ENCODE measurements at places on chromosomes 4 and X.

DNA sequence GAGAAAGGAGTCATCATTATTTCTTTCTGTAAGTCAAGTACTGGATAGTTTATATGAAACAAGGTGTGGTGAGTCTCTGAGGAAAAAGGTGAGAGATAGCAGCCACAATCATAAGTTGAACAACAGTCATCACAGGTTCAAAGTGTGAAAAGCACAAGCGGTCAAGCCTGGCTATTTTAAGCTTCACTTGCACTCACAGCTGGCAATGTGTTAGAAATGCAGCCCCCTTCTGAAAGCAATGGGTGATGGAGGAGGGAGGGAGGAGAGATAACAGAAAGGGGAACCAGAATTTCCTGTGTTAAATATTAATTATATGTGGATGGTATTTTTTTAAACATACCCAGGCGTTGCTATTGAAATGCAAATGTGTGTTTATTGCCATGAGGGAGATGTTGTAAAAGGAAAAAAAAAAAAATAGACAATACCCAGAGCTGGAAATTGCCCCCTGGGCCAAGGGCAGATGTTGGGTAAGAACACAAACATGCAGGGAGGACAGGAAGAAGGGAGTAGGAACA, 26.9 kb upstream of the BMP3 start:
- no peak for DNase-seq

- no peak for DNase-seq
Measured at GRCh38 chrX:110268886-110269285, 49.0 kb downstream of the AMMECR1 start.

- DNase-seq, result no peak
Measured at GRCh38 chr4:126850286-126850685, 782.5 kb upstream of the INTU start.

DNA sequence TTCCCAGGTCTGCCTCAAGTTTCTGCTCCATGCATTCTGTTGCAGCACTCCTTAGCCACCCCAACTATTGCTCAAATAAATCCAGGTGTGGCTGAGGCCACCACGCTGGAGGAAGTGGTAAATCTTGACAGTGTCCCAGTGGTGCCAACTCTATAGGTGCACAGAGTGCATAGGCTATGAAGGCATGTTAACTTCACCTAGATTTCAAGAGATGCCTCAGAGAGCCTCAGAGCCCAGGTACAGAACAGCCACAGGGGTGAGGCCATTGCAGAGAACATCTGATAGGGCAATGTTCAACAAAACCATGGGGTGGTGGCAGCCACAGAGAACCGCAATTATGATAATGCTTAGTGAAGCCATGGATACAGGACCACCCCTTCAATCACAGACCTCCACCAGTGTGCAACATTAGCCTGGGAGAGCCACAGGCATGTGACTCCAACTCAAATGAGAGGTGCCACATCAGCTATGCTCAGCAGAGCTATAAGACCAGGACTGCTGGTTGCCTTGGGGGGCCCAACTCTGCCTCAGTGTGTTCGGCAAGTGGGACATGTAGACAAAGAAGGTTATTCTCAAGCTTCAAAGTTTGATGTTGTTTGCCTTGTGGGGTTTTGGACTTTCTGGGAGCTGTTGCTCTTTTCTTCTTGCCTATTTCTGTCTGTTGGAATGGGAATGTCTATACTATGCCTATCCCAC, 468.7 kb downstream of the ANKRD50 start:
- DNase-seq, result no peak

- peak; percentile 27 for DNase-seq
Measured at GRCh38 chr4:81698538-81699296, 227.0 kb upstream of the RASGEF1B start.

- no peak for DNase-seq
Measured at GRCh38 chr4:20532116-20532790, 168.0 kb upstream of the PACRGL start.

GRCh38 chr4:146342600-146343192, 128.4 kb downstream of the REELD1 start:
- DNase-seq, result no peak

DNA sequence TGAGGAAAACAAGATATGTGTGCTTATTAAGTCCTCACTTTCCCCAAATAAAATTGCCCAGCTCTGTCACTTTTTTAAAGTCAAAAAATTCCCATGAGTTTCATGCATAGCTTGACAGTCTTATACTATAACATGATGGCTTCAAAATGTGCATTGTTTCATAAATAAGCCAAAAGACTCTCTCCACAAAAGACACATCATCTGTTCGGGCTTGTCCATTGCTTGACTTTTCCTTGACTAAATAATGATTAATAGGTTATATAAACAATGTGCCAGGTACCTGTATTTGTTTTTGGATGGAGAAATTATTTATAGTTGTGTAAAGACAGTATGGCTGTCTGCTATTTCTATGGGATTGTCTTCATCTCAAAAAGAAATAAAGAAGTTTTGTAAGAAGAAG, 329.2 kb upstream of the KLF3 start:
- DNase-seq, result no peak

GRCh38 chr4:69408451-69408850, 87.3 kb downstream of the UGT2B4 start:
- no peak for DNase-seq

DNA sequence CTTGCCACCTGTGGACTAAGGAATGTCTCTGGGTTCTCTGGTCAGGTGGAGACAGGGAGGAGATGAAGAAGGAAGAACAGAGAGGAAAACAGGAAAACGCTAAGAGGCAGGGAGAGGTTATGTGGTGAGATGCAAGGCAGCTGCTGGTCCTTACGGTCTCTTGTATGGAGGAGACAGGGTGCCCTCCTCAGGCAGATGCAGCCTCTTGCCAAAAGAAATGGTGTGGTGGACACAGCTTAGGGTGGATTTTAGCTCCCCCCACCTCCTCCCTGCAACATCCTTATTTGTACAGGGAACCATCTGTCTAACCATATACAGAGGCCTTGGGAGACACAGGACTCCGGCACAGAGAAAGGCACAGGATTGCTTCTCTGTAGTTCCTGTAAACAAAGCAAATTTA, 9.7 kb downstream of the OCIAD2 start:
- no peak for DNase-seq

DNA sequence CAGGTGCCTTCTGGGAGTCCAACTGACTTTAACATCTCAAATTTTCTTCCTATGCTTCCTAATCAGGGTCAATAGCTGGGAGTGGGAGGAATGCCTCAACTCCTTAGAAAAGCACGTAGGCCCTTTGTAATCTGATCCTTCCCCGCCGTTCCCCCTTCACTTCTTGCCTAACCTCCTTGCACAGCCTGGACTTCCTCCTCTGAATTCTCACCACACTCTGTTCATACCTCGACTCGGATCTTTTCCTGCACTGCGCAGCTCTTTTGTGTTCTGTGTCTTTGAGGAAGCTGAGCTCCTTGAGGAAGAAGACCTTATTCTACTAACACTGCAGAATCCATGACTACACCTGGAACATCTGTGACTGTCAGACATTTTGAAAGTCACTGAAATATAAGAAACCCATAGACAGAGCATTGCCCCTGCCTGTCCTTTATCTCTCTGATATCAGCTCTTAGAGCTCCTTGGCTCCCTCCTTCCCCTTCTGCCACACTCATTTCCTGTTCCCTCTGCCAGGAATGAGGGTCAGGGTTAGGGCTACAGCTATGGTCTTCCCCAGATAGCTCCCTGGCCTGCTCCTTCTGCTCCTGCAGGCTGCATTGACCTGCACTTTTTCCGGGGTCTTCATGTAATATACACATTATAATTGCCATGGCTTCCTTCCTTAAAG, 140.2 kb upstream of the LDB2 start:
- no peak for DNase-seq

- DNase-seq, result no peak
Measured at GRCh38 chr4:14965071-14965470, 37.2 kb upstream of the CPEB2 start.

- DNase-seq, result no peak
Measured at GRCh38 chr4:142091085-142091513, 454.7 kb downstream of the IL15 start.

GRCh38 chrX:21779095-21779494, 21.2 kb upstream of the SMPX start:
- no peak for DNase-seq
